GM18507 (cell line): ENCODE measurements at places on chromosomes 7 and 10.

GRCh38 chr7:15681186-15681585 lies 5.3 kb downstream of the MEOX2 start:
- no peak for DNase-seq

DNA sequence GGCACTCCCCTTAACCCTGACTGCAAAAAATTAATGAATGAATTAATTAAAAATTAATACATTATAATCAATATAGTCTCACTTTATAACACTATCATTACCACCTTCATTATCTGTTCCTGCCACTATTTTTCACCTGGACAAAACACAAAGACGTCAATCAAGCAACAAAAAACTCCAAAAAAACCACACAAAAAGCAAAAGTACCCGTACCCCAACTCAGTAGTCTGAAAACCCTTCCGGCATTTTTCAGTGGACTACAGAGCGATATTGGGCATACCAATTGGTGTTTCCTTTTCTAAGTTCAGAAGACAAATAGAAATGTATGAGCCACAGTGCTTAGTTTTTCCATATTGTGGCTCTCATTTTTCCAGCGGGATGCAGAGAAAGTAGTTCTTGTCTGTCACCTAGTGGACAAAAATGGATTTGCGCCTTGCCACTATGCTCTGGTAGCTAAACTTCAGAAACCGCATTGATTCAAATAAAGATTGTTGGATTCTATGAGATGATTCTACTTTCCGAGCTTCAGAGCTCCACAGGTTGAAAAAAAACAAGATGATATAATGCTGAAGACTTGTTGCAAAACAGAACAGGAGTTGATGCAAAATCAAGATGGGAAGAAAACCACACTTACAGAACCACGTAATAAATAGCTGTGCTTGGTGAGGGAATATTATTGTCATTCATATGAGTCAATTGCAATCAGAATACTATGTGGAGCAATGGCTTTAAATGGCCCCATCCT lies 50.6 kb upstream of the ITGB1 start:
- DNase-seq = peak; percentile 33

- DNase-seq = no peak
Observed at GRCh38 chr7:20395104-20395503, 64.4 kb downstream of the ITGB8 start.

DNA sequence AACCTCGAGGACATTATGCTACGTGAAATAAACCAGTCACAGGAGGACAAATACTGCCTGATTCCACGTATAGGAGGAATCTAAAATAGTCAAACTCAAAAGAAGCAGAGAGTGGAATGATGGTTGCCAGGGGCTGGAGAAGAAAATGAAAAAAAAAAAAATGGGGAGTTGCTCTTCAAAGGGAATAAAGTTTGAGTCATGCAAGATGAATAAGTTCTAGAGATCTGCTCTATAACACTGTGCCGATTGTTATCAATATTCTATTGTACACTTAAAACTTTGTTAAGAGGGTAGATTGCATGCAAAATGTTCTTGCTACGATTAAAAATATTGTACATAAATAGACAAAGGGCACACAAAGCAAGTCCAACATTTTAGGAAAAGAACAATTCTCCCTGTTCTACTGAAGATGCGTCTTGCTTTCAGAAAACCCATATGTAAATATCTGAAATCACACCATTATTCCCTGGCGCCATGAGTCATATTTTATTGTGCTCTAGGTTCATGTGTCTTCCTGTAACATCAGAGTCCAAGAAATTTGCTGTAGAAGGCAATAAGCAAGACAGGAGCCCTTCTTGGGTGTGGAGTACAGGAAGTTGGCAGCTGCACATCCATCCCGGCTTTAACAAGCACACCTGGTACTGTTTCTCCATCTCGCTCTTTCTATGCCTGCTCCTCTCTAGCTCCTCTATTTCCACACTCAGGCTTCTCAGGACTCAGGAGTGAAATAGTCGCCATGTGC lies 145.9 kb downstream of the GFRA1 start:
- DNase-seq = no peak

- no peak for DNase-seq
Observed at GRCh38 chr7:150385302-150385723, 6.2 kb downstream of the ZNF775 start.

DNA sequence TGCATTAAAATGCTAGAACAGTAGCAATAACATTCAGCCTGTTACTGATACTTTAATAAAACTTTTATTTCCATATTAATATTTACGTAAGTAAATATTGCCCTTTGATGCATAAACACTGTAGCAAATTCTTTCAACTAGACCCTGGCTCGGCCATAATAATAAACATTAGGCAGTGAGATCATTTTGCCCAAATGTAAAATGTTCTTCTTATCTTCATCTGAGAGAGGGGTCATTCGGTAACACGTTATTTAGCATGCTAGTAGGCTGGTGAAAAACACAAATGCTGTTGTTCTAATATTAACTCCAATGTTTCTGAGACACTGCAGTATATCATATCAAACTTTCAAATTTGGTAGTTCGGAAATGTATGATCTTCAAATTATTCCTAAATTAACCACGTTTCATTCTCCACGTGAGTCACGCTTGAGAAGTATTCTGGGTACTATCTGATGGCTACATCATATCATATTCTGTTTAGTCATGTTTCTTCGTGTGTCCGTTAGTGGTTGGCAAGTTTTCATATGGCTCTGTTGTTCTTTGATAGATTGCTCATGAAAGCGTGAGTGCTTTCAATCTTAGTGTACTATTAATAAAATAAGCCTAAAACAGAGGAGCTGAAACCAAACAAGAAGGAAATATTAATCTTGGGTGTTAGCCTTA lies 145.8 kb downstream of the NSUN6 start:
- DNase-seq = no peak

- DNase-seq = no peak
Observed at GRCh38 chr7:930975-931758, 23.3 kb downstream of the ADAP1 start.

GRCh38 chr10:8454357-8454756 lies 399.9 kb downstream of the GATA3 start:
- no peak for DNase-seq

- DNase-seq = no peak
Observed at GRCh38 chr7:136914016-136914415, 45.6 kb downstream of the CHRM2 start.

DNA sequence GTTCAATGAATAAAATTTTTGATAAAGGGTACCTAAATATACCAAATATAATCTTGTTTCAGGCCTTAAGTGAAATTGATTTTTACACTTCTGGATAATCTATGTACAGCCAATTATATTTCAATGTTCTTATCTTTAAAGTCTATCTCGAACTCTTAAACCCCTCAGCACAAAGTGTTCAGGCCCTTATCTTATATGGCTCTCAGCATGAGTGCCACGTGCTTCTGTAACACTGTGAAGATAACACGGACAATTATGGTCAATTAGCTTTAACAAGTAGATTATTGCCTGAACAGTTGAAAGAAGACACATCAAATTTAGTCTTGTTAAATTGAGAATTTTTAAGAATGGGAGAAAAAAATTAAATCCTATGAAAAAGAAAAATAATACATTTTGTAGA lies 40.4 kb upstream of the DMTF1 start:
- DNase-seq = no peak

DNA sequence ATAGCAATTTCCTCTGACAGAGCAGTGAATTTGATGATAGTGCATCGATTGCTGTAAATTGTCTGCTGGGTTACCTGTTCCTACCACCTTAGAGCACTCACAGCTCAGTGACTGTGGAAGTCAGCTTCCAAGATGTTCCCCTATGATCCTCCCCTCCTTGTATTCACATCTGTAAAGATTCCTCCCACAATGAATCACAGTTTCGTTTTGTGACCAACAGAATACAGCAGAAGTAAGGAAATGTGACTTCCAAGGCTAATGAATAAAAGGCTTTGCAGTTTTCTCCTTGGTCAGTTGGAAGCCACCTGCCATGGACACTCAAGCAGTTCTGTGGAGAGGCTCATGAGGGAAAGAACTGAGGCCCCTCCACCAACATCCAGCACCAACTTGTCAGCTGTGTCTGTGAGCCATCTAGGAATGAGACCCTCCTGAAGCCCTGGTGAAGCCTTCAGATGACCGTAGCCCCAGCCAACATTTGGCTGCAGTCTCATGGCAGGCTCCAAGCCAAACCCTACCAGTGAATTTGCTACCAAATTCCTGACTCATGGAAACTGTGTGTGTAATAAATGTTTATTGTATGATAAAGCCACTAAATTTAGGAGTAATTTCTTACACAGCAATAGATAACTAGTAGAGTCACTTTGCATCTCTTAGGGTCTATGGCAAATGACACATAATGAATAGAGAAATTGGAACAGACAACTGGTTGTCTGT lies 309.5 kb upstream of the NPVF start:
- no peak for DNase-seq

GRCh38 chr7:93196336-93196735 lies 29.9 kb downstream of the HEPACAM2 start:
- DNase-seq = no peak

DNA sequence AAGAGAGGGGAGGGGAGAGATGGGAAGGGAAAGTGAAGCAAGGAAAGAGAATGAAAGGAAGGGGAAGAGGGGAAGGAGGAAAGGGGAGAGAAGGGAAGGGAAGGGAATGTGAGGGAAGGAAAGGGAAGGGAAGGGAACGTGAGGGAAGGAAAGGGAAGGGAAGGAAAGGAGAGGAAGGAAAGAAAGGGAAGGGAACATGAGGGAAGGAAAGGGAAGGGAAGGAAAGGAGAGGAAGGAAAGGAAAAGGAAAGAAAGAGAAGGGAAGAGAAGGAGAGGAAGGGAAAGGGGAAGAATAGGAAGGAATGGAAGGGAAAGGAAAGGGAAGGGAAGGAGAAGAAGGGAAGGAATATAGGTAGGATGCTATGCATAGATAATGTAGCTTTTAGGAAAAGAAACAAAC lies 139.7 kb upstream of the PTER start:
- DNase-seq = no peak

DNA sequence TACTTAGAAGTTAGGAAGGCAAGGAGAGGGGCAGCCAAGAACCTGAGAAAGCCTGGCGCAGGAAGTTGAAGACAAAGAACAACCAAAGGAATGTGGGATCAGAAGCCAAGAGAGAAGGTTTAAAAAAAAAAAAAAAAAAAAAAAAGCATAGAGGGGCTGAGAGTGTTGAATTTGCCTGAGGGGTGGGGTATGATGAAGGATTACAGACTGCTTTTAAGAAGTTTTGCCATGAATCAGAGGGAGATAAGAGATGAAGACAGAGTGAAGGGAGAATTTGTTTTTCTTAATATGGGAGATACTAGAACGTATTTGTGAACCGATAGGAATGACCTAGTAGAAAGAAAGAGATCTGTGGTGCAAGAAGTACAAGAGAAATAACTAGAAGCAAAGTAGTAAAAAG lies 6.7 kb downstream of the SLC26A4 start:
- no peak for DNase-seq

- DNase-seq = no peak
Observed at GRCh38 chr10:93181271-93182048, 107.8 kb downstream of the CYP26A1 start.

- DNase-seq = no peak
Observed at GRCh38 chr7:141161550-141162535, 88.0 kb downstream of the TMEM178B start.

- no peak for DNase-seq
Observed at GRCh38 chr10:31549896-31550295, 230.9 kb downstream of the ZEB1 start.

- DNase-seq = no peak
Observed at GRCh38 chr7:18540396-18540795, 44.8 kb downstream of the HDAC9 start.

- DNase-seq = no peak
Observed at GRCh38 chr7:133730360-133730759, 396.8 kb upstream of the LRGUK start.

DNA sequence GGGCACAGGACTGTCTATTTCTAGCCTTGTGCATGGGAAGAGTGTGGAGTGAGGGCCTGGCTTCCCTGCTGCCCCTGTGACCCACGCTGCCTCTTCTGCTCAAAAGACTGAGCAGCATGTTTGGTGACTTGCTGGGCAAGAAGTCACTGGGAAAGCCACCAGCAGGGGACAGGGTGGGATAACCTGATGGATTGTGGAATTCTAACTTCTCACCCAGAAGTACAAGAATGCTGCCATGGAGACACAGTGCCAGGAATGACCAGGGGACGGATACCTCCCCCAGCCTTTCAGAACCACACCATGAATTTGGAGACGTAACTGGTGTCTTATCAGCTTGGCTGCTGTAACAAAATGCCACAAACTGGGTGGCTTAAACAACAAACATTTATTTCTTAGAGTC lies 28.4 kb downstream of the GALNTL5 start:
- DNase-seq = no peak

DNA sequence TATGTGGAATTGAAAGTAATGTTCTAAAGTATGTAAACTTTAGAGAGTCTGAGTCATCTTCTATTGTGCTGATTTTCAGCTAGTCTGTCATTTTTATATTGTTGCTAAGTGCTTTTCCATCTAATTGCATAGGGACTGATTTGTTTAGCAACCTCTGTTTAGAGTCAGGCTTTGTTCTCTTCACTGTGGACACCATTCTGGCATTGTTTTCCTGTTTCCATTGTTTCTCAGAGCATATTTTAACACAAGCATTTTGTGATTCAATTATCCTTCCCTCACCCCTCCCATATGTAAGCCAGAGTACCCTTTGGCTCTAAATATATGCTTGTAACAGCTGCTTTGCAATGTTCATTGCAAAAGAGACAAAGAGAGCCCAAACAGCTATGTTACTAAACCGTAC lies 748.4 kb upstream of the PHF14 start:
- DNase-seq = no peak

- DNase-seq = no peak
Observed at GRCh38 chr7:148253629-148254028, 336.9 kb upstream of the C7orf33 start.

GRCh38 chr7:145902123-145902522 lies 214.5 kb upstream of the CNTNAP2 start:
- no peak for DNase-seq

DNA sequence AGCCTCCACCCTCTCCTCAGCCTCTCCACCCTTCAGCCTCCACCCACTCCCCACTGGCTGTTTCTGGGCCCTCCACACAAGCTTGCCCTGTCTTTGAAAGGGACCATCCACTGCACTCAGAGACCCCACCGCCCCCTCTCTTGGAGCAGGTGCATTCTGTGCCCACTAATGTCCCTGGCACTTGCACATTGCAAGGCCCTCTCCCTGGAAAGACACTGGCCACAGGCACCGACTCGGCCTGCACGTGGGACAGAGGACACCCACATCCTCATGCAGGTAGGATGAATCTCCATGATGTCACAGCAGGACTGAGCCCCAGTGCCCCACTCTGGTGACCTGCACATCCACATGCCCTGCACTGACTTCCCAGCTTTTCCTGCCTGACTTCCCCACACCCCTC lies 36.8 kb upstream of the EBF3 start:
- DNase-seq = no peak

DNA sequence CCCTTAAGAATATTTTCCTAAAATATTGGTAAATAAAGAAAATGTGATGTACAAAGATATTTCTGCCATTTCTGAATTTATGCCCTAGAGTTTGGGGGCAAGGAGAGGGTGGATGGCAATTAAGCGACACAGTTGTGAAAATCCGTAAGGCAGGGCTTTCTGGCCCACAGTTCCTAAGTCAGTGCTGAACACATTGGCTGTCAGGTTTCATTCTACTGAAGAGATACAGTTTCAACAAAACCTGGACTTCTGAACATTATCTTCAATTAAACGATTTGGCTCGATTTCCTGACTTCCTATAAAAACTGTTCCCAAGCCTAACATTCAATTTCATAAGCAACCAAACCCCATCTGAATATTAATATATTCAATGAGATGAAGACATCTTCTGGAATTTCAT lies 61.1 kb upstream of the NEBL start:
- no peak for DNase-seq

- DNase-seq = no peak
Observed at GRCh38 chr10:93475227-93475626, 6.9 kb downstream of the MYOF start.

GRCh38 chr7:23109470-23109869 lies 3.9 kb downstream of the KLHL7 start:
- no peak for DNase-seq
